ENCODE measurements at places on chromosomes 13 and 19.

DNA sequence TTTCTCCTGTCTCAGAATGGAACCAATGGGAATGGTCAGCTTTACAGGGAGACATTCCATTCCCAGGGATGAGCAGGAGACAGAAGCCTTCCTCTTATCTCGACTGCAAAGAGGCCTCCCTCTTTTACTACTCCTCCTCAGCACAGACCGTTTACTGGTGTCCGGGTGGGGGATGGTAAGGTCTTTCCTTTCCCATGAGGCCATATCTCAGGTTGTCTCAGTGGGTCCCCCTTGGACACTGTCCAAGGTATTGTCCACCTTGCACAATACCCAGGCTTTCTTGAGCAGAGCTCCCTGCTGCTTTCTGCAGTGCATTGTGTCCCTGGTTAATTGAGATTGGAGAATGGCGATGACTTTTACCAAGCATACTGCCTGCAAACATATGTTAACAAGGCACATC lies 7.5 kb upstream of the ZNF808 start:
- no peak for DNase-seq

GRCh38 chr19:44925114-44925891 lies 10.9 kb downstream of the APOC1 start:
- peak; percentile 93 for DNase-seq

GRCh38 chr19:53958168-53958571 lies 4.6 kb upstream of the CACNG8 start:
- peak; percentile 69 for DNase-seq

DNA sequence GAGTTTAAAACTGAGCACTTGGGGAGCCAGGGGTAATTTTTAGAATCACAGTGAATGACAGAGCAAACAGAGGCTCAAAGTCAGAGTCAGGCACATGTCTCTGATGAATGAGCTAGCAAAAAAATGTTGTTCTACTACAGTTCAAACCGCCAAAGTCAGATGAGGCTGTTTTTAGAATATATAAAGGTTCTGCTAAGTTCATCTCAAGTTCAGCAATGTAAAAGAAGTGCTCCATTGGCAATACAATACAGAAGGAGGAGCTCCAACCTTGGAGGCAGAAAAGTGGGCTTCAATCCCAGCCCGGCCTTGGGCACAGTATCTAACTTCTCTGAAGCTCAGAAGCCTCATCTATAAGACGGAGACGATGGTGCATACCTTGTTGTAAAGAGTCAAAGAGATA lies 70.1 kb upstream of the IPO5 start:
- DNase-seq: no peak

DNA sequence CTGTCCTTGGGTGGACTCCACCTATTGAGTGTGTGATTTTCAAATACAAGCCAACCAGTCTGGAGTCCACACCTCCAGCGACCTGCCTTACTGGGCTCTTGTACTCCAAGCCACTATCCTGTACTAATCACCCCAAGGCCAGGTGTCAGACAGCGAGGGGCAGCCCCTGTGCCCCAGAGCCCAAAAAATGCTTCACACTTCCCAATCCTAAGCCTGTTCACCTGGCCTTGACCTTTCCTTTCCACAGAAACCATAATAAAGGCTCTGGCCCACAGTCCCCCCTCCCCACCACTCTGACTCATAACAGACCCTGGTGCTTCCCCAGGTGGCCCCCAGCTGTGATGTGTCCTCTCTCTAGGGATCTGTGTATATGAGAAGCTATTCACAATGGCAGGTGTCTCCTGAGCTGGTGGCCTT lies 3.9 kb downstream of the CD209 start:
- no peak for DNase-seq

- DNase-seq: no peak
Observed at GRCh38 chr19:13932911-13933393, 5.3 kb downstream of the PODNL1 start.

DNA sequence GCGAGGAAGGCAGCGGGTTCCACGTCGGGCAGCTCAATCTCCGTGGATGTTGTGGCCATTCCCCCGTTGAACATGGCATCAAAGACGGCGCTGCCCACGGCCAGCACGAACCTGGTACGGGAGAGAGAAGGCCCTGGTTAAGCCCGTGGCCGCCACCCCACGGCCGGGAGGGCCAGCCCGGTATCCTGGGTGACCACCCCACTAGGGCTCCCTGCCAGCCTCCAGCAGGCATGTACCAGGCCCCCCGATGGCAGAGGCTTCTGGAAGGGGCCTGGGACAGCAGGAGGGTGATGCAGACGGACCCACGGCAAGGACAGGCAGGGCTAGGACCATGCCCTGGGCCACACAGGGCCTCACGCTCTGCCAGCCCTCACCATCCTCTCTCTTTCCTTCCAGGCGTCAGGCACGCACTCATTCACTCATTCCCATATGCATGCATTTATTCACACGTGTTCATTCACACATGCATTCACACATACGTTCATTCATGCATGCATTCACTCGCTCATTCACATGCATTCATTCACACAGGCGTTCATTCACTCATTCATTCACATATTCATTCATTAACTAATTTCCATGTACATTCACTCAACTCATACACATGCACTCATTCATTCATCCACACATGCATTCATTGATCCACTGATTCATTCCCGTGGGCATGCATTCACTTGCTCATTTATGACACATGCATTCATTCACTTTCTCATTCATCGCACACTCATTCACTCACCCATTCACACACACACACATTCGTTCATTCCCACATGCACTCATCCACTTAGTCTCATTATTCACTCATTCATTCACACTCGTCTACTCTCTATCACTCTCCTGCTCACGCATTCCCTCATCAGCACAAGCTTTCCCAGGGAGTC lies 17.9 kb downstream of the BTBD2 start:
- DNase-seq: no peak

- DNase-seq: no peak
Observed at GRCh38 chr13:27810009-27810408, 17.7 kb downstream of the GSX1 start.

DNA sequence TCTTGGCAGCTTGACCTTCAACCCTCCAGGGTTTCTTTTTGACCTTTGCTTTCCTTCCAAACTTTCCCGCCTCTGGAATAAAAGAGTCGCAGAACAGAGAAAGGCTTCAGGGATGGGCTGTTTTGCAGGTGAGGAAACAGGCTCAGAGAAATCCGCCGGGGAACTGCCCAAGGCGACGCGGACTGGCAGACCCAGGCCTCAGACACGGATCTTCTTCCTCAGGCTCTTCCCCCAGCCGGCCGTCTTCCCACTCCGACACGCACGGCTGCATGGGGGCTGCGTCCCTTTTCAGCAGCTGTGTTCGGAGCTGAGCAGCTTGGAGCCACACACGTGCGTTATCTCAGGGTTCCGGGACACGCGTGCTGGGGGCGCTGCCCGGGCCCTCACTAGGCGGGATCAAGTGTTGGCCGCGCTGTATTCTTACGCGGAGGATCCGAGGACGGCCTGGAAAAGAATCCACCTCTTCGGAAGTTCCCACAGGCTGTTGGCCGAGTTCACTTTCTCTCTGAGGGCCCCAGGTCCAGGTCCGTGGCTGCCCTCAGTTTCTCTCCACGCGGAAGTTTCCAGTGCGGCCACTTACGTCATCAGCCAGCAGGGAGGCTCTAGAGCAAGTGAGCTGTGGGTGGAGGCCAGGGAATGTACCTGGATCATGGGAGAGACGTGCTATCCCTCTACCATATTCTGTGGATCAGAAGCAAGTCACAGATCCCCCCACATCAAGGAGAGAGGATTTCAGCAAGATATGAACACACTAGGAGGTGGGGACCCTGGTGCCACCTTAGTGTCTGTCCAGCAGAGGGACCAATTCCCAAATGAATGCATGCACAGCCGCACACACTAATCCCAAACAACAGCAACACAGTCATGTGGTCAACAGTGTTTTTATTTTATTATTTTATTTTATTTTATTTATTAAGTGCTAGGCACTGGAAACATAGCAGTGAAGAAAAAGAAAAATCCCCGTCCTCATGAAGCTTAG lies 100.4 kb downstream of the ING1 start:
- no peak for DNase-seq

- DNase-seq: no peak
Observed at GRCh38 chr19:15035795-15036311, 13.4 kb upstream of the CASP14 start.

- no peak for DNase-seq
Observed at GRCh38 chr13:59728896-59729545, 434.7 kb downstream of the DIAPH3 start.

- DNase-seq: no peak
Observed at GRCh38 chr13:95099541-95099940, 201.7 kb downstream of the ABCC4 start.

GRCh38 chr19:16383584-16384161 lies 59.0 kb downstream of the KLF2 start:
- no peak for DNase-seq

DNA sequence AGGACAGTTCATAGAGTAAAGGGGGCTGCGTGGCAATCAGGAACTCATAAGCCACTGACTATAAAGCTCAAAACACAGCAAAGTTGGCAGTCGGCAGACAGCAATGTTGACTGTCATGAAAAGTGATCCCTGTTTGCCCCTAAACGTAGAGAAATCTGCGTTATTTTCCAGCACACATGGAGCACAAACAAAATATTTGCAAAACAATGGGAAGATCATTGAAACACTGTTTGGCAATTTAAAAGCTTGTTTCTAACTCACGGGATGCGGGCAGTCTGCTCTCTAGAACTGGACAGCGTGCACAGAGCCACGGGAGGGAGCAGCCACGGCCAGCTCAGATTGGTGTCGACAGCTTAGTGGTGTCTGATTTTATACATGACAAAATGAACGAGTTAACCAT lies 6.4 kb upstream of the F7 start:
- no peak for DNase-seq

DNA sequence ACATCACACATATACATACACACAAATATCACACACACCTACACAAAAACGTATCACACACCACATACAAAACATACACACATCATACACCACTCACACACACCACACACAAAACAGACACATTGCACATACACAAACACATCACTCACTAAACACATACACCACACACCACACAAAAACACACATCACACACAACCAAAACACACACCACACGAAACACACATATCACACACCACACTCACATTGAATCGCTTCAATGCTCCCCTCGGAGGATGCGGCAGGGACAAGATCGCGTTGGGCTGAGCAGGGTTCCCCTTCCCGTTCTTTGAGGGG lies 131.5 kb downstream of the CRYL1 start:
- DNase-seq: no peak

GRCh38 chr13:106331116-106331515 lies 204.3 kb downstream of the EFNB2 start:
- DNase-seq: no peak

DNA sequence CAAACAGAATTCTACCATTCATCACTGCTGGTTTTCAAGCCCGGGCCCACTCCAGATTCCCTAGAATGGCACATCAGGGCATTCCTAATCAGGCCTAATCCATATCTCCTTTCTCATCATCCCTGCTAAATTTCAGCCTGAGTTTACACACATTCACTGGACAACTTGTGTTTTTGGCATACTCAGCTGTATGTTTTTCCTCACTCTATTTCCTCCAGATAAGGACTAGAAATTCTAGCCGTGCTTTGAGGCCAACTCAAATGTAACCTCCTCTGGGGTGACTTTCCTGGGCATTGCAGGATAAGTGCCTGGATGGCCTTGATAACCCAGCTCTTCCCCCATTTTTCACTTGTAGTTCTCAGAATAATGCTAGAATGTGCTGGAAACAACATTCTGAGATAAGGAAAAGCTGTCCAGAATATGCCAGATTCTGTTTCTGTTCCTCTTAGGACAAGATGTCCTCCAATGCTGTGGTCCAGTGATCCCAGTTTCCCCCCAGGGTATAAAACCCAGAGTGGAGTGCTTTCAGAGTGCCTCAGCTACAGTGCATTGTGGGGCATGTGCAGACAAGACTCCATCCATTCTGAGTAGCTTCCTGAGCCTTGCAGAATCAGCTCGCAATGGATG lies 66.9 kb upstream of the CLDN10 start:
- no peak for DNase-seq

DNA sequence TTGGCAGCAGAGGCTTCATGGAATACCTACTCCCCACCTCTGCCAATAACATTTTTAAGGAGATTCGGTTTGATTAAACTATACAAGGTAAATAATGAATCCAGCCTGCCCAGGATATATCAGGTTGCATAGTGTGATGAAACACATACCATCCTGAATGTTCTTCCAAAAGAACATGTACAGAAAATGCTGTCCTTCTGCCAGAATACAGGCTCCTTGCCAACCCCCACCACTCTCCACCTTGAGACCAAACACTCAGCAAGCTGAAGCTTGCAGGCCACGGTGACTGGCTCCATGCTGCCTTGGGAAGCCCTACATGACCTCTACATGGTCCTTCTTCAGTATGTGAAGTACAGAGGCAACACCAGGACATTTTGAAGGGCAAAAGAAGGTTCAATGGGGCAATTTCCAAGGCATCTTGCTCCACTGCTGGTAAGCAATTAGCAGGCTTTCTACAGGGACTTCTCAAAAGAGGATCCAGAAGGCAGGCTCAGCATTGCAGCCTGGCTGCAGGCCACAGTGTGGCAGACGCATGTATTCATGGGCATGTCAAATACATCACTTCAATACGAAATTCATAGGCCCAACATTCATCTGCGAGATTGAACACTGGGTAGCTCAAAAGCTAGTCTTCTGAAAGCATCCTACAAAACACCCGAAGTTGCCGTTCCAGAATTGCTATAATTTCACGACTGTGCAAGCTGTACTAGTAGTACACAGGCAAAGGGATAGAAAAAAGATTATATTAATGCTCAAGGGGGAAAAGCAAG lies 62.4 kb upstream of the SERP2 start:
- DNase-seq: no peak

- no peak for DNase-seq
Observed at GRCh38 chr13:65302691-65303090, 1927.4 kb downstream of the PCDH9 start.

- no peak for DNase-seq
Observed at GRCh38 chr19:1428738-1429391, 9.3 kb upstream of the RPS15 start.

DNA sequence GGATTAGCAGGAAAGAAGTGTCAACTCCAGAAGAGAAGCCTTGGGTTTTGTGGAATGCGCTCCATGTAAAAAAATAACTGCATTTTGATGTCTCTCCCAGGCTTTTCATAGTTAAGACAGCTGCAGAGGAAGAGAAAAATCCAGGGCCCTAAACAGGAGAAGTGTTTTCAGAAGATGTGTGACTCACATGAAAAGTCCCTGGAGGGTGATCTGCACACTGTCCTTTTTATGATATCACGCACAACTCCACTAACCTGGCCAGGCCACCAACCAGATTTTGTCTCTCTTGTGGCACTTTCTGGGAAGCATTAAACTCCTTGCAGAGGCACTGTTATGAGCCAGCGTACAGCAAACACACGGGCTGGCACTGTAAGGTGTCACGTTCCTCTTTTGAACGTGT lies 267.3 kb downstream of the FGF9 start:
- no peak for DNase-seq
